Gastroesophageal sphincter (tissue), 4 donors: ENCODE measurements at places on chromosomes 7 and 10. TPM values are rescaled to one million over a fixed set of nuclear protein-coding genes. Genes with fewer than 3 reads are reported as not detected.

LIPK gene
- not detected for total RNA-seq

GDF10 gene
- total RNA-seq = 9.8 TPM

GRM3 gene
- total RNA-seq = not detected

DNA sequence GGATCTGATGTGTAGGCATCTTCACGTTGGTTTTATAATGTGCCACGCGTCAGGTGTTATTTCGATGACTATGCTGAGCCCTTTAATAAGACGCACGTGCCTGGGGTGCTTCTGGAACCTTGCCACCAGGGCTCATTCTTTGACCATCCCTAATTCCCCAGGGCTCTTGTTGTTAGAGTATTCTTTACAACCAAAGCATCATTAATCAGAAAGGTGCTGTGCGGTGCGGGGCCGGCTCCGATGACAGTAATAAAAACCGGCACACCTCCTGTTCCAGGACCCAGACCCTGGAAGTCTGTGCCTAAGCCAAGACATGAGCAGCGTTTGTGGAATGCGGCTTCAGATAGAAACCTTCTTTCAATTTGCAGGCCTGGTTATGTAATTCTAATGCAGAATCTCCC, 58.4 kb downstream of the MGMT start:
- peak; percentile 63 for ATAC-seq

GRCh38 chr10:30656233-30656632, 26.7 kb upstream of the LYZL2 start:
- ATAC-seq = no peak

ATOH7 gene
- 0.35 TPM for total RNA-seq

- ATAC-seq = no peak
These were observed 79.8 kb downstream of the ADARB2 start for GRCh38 chr10:1657479-1657878.

DNA sequence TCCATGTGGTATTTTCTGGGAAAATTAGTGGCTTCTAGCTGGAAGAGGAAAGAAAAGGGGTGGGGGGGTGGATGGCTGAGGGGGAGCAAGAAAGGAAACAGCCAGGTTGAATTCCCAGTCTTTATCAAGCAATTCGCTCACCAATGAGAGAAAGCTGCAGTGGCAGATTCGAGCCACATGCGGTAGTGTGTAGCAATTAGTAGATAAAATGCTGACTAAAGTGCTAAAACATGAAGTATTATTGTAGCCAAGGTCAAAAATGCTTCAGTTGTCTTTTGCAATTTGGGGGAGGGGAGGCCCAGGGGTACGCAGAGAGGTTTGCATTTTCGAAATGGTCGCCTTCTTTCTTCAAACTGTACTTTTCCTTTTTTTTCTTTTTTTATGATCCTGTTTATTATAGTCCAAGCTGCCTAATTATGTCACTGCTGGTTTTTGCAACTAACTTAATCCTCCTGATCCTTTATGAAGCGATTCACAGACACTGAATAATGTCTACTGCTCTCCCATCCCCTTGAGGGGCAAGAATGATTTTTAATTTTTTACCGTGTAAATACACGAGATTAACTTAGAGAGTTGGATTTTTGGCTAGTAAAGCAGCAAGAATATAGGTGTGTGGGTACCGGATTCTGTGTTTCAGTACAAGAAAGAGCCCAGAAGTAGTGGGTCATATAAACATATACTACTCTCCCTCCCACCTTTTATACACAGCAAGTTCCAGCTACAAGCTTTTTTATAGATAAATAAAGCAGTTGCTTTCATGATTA, 3.6 kb upstream of the ARID5B start:
- ATAC-seq = peak; percentile 47

DNA sequence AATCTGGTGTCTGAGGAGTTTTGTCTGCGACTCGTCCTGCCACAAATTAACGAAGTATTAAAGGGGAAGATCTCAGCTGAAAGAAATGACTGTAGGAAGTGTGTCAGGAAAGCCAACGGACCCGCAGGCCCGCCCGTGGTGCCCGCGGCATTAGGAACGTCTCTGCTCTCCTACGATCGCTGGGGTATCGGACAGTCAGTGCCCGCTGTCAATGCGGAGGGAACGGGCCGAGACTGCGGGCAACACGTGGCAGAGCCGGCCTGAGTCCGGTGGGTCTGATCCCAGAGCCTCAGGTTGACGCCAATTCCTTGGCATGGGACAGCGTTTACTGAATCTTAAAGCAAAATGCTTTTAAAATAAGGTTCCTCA, 128.7 kb downstream of the KBTBD2 start:
- no peak for ATAC-seq

AQP1 gene
- 462 TPM for total RNA-seq

NEUROD6 gene
- total RNA-seq = not detected

SPDYE6 gene
- not detected for total RNA-seq

LDB3 gene
- total RNA-seq = 15.5 TPM

LRRC18 gene
- total RNA-seq = not detected
